ENCODE measurements at places on chromosomes 16 and 17.

- no peak for DNase-seq
Measured at GRCh38 chr16:85624646-85625045, 11.5 kb downstream of the GSE1 start.

GRCh38 chr17:47693731-47694580, at the start of gene TBKBP1:
TBKBP1 (plus strand) TSS chr17:47694161; CDS start chr17:47696113, 1,952 bp downstream.
- peak; percentile 59 for DNase-seq

GRCh38 chr16:89084411-89084810, 9.2 kb upstream of the ACSF3 start:
- DNase-seq, result no peak

DNA sequence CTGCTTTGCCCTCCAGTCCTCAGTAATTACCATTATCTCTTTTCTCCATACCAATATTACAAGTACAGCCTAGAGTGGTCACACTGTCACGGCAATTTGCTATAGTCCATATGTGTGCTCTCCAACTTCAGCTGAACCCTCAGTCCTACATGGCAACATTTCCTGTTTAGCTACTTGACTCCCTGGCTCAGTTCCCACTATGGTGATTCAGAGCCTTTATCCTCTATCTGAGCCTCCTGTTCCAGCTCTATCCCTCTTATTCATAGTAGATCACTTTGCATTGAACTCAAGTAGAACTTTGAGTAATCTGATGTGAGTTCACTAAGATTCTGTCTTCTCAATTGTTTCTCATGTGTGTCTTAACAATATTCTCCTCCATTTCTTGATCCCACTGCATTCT, 43.7 kb upstream of the GOSR1 start:
- DNase-seq, result no peak

DNA sequence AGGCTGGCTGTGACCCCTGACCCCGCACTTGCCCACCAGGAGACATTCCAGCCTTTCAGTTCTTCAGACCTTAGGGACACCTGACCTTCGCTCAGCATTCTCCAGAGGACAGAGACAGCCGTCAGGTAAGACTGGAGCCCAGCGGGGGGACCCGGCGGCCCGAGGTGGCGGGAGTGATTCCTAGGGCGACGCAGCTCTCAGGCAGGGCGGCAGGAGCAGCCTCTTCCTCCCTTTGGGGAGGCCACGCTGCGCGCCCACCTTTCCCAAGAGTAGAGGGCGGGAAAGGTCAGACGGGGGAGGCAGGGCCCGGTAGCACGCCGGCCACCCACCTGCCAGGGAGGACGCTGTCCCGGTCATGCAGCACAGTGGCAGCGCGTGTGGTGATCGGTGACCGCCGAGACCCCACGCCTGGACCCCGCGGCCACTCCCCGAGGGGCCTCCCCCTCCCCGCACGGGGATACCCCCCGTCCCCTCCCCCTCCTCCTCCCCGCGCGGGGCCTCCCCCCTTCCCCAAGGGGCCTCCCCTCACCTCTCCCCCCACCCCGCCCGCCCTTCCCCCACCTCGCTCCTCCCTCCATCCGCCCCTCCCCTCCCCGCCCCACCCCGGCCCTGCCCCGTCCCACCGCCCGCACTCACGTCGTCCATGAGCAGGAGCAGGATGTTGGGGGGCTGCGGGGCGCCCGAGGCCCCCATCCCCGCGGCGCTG, 472 bp downstream of the GALNS start:
- peak; percentile 38 for DNase-seq

DNA sequence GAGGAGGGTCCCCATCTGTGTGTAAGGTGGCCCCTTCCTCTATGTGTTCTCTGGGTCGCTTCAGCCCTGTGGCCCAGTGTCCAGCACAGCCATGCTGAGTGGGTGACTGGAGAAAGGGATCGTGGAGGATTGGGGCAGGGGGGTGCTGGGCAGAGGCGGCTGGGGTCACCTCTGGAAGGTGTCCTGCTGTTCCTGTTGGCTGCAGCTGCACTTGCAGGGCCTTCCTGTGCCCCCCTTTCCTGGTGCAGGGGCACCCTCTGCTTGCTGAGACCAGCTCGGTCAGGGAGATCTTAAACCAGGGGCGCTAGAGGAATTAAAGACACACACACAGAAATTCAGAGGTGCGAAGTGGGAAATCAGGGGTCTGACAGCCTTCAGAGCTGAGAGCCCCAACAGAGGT, 11.1 kb downstream of the IL32 start:
- peak; percentile 48 for DNase-seq

DNA sequence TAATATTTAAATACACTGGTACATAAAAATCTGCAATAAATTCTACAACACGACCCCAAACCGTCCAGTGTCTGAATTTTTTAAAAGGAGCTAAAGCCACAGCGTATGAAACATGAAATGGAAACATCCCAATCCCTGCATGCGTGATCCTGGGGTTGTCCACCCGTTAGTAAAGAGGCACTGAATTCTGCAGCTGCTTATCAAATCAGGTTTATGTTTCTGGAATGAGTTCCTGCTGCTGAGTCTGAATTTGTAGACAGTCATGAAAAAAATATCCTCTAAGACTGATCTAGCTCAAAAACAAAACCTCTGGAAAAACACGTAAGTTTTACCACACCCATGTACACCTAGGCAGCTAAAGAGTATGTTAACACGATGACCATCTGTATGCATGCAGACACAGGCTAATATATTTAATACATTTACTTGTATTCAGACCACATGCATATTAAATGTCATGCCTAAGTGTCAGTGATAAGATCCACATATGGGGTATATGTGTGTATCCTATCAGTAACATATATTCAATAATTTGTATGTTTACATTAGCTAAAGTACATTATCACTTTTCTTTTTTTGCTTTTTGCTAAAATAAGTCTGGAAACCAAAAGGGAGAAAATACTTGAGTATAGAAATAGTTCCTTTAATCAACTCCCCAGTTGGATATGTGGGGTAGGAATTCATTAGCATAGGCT, 420.5 kb upstream of the PSMD7 start:
- no peak for DNase-seq

DNA sequence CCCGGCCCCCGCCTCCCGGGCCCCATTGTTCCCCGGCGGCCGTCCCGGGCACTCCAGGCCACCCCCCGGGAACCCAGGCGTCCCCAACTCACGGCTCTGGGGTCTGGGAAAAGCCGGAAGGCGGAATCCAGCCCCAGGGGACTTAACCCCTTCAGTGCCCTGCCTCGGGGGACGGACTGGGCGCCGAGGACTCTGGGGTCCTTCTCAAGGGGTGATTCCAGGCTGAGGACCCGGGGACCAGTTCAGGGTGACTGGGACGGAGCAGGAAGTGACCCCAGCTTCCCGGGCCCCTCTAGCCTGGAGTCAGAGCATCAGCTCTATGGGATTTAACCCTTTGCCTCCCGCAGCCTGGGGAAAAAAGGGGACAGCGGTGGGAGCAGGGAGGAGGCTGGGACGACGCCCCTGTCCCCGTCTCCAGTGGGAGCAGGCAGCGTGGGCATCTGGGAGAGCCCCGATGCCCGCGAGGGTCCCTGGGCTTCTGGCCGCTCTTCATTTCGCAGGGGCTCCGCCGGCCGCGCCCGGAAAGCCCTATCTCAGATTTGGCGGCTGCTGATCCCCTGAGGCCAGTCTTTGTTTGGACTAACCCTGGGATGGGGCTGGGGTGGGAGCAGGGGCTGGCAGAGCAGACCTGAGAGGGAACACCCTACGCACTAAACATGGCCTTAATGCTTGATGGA, at the start of gene ZNF629:
ZNF629 (minus strand) TSS at position 270 of the 677 bp plus-strand sequence. CDS start 2,723 bp downstream, outside the sequence.
- peak; percentile 67 for DNase-seq

GRCh38 chr16:17230932-17231581, 239.7 kb downstream of the XYLT1 start:
- DNase-seq, result no peak

DNA sequence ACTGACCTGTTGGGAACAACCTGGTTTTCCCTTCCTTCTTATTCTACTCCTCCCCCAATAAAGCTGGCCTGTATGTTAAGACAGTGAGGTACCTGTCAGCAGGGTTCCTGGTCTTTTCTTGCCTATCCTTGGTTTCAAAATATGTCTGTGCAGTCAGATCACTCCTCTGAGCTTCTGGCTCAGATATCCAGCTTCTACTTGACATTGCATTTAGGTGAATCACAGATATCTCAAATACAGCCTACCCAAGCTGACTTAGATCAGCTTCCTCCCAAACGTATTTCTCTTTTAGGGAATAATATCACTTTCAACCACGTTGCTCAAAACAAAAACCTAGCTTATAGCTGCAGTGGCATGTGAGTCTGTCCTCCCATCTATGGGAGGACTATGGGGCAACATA, 48.7 kb downstream of the TEX14 start:
- no peak for DNase-seq

DNA sequence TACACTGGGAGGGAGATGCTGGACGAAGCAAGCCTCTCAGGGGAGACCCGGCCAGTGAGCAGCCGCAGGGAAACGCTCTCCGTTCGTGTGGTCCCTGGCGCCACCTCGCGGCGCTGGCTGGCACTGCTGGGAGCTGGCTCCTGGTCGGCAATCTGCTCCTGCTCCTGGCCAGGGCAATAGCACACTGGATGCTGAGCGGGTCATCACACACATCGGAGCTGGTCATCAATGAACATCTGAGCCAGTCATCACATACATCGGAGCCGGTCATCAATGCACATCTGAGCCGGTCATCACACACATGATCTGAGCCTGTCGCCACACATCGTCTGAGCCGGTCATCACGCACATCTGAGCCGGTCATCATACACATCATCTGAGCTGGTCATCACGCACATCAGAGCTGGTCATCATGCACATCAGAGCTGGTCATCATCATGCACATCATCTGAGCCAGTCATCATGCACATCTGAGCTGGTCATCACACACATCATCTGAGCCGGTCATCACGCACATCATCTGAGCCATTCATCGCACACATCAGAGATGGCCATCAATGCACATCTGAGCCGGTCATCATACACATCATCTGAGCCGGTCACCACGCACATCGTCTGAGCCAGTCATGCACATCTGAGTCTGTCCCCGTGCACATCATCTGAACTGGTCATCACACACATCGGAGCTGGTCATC, 217.3 kb downstream of the RBFOX3 start:
- DNase-seq, result peak; percentile 81

Measured in psoas muscle (tissue), 8 donors.